ENCODE measurements at places on chromosomes 11 and 22. TPM values are rescaled to one million over a fixed set of nuclear protein-coding genes. Genes with fewer than 3 reads are reported as not detected.
A peak's percentile ranks its signal among the peaks of the same experiment; 100 is the strongest.

DNA sequence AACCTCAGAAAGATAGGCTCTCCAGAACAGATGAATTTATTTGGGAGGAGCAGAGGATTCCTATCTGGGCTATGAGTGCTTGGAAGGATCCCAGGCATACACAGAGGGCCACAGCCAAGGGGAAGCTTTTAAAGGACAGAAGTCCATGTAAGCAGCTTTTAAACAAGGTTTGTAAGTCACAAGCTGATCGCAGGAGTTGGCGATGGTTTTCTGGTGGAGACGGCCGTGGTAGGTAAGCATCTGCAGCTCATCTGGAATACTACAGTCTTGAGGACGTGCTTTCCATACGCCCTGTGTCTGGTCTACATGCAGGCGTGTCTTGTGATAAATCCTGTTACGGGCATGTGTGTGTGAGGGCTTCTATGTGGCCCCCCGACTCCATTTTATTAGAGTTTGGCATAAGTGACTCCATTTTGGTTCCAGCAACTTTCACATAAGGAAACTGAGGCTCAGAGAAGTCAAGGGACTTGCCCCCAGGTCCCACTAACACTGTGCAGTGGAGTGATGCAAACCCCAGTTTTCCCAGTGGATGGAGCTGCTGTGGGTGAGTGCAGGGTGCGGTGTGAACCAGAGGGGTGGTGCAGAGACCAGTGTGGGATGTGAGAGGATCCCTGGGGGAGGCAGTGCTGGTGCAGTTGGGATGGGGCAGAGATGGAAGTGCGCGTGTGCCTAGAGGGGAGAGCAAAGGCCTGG lies 11.8 kb upstream of the ACY3 start:
- H3K4me3 ChIP-seq, result no peak overlapping the region
- DNase-seq, result no peak
- no peaks in the 10 kb centered on the region for H3K36me3 ChIP-seq
- no peaks in the 10 kb centered on the region for H3K27me3 ChIP-seq
- H3K4me1 ChIP-seq, result no peaks in the 10 kb centered on the region
- no peak overlapping the region for H3K27ac ChIP-seq

Gene OR8D4
- not detected for total RNA-seq

Gene EHD1
- 80.6 TPM for total RNA-seq

Gene MPZL2
- 13.7 TPM for total RNA-seq

DNA sequence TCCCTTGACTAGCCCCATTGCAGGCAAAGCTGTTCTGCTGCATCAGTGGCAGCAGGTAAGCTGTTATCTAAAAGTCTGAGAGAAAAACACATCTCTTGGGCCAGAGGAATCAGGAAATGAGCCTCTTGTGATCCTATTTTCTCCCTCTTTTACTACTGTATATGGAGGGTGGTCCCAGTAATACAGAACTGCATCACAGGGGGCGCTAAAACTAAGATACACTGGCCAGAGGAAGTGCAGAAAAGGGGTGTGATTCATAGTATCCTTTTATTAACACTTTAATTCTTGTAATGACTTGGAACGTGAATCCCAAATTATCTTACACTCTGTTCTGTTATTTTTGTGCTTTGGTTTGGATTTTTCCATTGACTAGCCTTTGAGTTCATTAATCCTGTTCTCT lies 8.8 kb upstream of the MED17 start:
- H3K4me1 ChIP-seq, result no peaks in the 10 kb centered on the region
- no peak overlapping the region for H3K27ac ChIP-seq
- H3K27me3 ChIP-seq, result no peaks in the 10 kb centered on the region

Gene APOL3
- total RNA-seq, result 0.44 TPM

DNA sequence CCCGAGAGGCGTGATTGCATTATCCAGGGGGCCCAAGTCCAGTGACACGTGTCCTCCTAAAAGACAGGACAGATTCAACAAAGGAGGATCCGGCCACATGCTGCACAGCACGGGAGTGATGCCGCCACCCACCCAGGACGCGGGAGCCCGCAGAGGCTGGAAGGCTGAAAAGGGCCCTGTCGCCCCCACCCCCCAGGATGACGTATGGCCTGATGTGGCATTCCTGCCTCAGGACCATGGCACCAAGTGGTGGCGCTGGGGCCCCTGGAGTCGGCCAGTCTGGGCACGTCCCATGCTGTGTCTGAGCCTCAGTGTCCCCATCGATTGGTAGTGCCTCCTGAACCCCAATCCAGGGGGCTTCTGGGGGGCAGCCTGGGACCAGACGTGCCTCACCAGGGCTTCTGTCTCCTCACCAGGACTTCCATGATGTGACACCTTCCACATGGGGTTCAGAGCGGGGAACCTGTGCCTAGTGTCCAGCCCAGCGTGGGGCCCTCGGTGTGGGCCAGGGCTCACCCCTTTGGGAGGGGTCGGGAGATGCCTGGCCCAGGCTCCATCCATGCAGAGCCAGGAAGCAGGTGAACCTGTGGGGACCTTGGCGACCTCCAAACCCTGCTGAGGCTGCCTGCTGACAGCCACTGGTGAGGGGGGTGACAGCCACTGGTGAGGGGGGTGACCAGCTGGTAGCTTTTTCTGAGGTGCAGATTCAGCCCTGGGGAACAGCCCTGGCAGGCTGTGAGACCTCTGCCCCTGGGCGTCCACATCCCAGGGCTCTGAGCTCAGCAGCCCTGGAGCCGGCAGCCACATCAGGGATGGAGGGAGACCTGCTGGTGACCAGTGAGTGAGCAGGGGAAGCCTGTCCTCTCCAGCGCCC lies 75.3 kb downstream of the KCNQ1 start:
- no peak overlapping the region for H3K4me3 ChIP-seq
- DNase-seq, result no peak
- H3K27ac ChIP-seq, result no peak overlapping the region

Gene TRPM5
- total RNA-seq, result not detected

DNA sequence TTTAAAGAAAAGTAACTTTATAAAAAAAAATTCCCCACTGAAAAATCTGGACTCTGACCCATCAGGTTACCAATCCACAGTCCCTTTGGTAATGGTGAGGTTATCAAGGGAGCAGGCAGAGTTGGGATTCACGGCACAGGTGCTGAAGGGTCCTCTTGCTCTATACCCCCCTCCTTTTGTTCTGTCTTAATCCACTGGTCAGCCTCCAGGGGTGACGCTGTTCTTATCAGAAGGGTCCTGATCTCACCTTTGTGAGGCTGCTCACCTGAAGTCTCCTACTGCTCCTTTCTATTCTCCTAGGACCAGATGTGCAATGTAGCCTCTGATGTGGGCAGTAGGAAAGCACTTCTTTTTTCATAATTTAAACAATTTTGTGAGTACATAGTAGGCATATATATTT lies 80.6 kb upstream of the E2F8 start:
- no peak for DNase-seq
- peaks cover 75% of the 10 kb centered on the region for H3K27me3 ChIP-seq
- no peaks in the 10 kb centered on the region for H3K4me1 ChIP-seq
- no peak overlapping the region for H3K27ac ChIP-seq
- no peaks in the 10 kb centered on the region for H3K36me3 ChIP-seq
- H3K4me3 ChIP-seq, result no peak overlapping the region

DNA sequence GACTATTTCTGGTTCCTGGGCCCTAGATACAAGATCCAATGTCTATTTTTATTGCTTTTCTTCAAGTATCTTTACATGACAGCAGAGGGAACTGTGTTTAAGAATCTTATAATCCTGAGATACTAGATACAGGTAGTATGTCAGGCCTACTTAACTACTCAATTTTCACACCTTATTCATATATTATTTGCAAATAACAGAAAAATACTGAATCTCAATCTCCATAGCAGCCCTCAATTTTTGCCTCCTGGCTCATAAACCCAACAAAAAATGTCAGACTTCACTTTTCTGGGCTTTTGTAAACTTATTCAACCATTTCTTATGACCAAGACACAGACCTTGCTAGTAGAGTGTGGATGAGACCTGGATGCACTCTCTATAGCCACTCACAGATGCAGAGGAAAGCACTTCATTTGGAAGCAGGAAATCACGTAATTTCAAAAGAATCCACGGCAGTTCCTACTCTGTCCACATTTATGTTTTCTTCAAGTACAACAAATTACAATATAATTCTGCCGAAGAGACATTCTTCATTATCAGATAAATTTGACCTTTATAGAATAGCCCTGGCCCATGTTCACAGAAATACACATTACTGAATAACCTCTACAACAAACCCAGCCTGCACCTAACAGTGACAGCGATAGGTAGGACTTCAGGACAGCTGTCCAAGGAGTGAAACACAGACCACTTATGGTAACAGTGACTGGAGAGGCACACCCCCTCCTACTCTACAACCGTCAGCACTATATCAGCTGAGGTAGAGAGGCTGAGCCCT lies 62.0 kb upstream of the YPEL1 start:
- H3K27ac ChIP-seq, result no peak overlapping the region
- H3K4me1 ChIP-seq, result no peaks in the 10 kb centered on the region
- H3K4me3 ChIP-seq, result no peak overlapping the region
- no peaks in the 10 kb centered on the region for H3K27me3 ChIP-seq
- no peak for DNase-seq

DNA sequence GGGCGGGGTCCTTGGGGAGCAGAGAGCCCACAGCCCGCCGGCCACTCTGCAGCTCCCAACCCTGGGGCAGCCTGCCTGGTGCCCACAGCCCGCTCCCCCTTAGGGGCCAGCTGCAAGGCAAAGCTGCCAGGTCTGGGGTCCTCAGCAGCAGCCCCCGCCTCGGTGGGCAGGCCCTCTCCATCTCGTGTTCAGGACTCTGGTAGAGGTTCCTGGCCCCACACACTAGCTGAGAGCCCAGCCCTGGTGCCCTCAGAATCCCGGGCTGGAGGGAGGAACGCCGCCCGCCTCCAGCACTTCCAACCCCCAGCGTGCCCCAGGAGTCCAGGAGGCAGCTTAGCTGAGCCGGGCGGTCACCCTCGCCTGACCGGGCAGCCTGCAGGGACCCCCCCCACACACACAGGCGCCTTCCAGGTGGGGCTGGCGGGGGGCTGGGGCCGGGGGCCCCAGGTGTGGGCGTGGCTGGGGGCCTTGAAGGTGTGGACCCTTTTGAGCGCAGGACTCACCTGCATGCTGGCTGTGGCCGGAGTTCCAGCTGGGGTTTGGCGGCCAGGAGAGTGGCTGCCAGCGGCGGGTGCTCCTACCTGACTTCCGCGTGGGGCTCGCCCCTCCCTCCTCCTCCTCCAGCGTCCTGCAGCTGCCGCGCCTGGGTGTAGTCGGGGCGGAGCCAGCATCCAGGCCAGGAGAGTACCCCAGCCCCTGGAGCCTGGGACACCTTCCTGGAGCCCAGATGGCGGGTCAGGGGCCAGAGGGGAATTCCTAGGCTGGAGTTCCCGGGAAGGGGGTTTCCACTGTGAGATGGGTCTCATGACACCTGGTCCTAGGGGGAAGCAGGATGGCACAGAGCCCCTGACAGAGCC lies at the start of gene ANO9:
Gene ANO9 (minus strand): TSS at position 594 of the 857 bp plus-strand sequence. CDS start 85 bp downstream, at position 509.
- no peaks in the 10 kb centered on the region for H3K27me3 ChIP-seq
- H3K4me3 ChIP-seq, result peak within 1 kb of the TSS; percentile 34
- no peaks in the 10 kb centered on the region for H3K36me3 ChIP-seq
- DNase-seq, result peak; percentile 46
- peaks cover under 1% of the 10 kb centered on the region for H3K4me1 ChIP-seq
- no peak within 1 kb of the TSS for H3K27ac ChIP-seq

Gene PCNX3
- total RNA-seq, result 40.9 TPM

Gene PNPLA3
- total RNA-seq, result 4.1 TPM

DNA sequence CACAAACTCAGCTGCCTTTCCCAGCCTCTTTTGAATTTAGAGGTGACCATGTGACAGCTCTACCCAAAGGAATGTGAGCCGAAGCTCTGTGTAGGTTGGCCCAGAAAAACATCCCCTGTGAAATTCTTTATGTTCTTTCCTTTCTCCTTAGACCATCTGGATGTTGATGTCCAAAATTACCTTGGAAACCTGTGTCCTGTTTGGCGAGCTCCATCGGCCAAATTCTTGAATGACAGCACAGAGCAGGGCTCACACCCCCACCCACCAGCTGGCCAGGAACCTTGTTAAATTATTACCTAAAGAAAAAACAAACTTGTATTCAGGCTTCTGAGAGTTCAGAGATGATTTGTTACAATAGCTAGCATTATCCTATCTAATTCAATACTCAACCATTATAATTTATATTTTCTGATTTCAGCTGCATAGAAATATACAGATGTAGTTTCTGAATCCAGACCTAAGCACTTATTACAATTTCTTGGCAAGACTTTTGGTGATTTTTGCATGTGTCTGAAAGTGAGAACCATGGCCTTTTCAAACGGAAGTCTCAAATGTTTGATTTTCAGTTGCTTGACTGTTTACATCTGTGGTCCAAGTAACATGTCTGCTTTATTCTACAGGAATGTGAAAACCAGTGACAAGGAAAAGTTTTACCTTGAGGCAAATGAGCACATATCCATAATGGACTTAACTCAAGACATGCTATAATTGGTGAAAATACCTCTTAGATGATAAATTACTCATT lies 554.2 kb downstream of the NTM start:
- no peak overlapping the region for H3K27ac ChIP-seq
- H3K36me3 ChIP-seq, result no peaks in the 10 kb centered on the region
- DNase-seq, result no peak
- H3K4me1 ChIP-seq, result no peaks in the 10 kb centered on the region

DNA sequence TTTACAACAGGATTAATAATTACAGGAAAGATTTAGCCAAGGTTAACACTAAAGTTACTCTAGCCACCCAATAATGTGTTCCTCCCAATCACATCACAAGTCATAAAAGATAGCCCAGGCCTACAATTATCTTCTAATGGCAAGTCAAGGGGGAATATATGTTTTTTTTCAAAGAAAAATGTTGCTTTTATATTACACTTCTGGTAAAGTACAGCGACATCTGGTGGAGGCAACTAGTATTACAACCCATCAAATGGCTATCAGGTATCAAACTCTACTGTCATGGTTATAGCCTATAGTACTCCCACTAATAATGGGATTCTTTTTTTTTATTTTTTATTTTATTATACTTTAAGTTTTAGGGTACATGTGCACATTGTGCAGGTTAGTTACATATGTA lies 71.8 kb downstream of the XRRA1 start:
- no peaks in the 10 kb centered on the region for H3K27me3 ChIP-seq
- no peak for DNase-seq
- H3K4me3 ChIP-seq, result no peak overlapping the region

GRCh38 chr11:16365581-16366228 lies 9.4 kb upstream of the SOX6 start:
- no peaks in the 10 kb centered on the region for H3K4me1 ChIP-seq
- no peaks in the 10 kb centered on the region for H3K27me3 ChIP-seq
- no peak overlapping the region for H3K4me3 ChIP-seq
- no peak for DNase-seq
- H3K27ac ChIP-seq, result no peak overlapping the region
